ENCODE measurements at places on chromosomes 13 and 19. TPM values are rescaled to one million over a fixed set of nuclear protein-coding genes. Genes with fewer than 3 reads are reported as not detected.

The ZNF492 gene
- total RNA-seq = 1.0 TPM

The TSKS gene
- total RNA-seq = not detected

The TMPRSS9 gene
- not detected for total RNA-seq

The FOSB gene
- 18.3 TPM for total RNA-seq

The TNFRSF19 gene
- 22.5 TPM for total RNA-seq

The SHD gene
- not detected for total RNA-seq

Measured in renal cortical epithelial cell (primary cell).